ENCODE measurements at places on chromosomes 4 and X.

GRCh38 chr4:88409206-88409605 lies 30.6 kb downstream of the HERC6 start:
- no peak for DNase-seq

- DNase-seq, result no peak
These were observed 47.2 kb downstream of the AFAP1 start for GRCh38 chr4:7892212-7893019.

DNA sequence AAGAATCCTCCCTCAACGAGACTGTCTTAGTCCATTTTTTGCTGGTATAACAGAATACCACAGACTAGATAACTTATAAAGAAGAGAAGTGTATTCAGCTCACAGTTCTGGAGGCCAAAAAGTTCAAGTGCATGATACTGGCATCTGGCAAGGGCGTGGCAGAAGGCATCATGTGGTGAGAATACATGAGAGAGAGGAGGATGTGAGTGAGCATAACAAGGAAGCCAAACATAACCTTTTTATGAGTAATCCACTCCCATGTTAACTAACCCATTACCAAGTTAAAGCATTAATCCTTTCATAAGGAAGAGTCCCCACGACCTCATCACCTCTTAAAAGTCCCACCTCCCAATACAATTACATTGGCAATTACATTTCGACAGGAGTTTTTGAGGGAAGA lies 504.6 kb downstream of the IQCM start:
- no peak for DNase-seq

GRCh38 chr4:109155084-109155483 lies 147.4 kb downstream of the COL25A1 start:
- no peak for DNase-seq

DNA sequence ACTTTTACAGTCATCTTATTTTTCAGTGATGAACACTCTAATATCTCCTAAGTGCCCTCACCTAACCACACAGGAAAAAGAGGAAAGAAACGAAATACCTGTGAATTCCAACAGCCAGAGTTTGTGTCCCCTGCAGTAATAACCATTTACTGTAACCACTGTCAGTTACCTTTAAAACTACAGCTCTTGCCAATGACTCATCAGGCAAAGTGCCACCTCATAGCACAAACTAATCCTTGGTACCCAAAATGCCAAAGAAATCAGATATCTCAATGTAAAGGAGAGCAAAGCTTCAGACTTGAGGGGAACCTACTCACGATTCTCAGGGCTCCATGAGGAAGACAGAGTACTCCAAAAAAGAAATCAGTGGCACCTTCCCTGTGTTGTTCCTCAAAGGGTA lies 146.5 kb downstream of the NDST3 start:
- DNase-seq, result no peak

DNA sequence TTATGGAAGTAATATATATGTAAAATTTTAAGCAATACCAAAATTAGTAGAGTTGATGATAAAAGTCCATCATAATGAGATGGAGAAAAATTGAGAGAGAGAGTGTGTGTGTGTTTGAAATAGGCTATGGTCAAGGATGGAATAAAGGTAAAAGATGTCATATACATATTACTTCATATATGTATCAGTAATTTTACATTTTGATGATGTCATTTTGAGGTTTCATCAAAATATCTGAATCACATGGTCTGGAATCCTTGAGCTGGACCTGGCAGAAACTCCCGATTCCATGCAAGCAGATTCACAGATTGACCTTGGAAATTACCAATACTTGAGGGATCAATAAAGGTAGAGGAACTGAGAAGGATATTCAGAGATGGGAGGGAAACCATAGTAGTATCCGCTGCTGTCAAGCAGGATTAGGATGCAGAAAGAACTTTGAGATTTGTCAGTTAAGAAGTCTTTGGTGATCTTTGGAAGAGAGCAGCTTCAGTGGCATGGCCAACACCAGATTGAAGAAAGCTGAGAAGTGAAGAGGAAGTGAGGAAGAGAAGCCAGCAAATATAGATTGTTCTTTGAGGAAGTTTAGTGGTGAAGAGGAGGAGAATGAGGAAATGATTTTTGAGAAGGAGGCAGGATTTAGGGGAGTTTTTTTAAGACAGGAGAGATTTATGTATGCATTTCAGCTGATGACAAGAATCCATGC lies 21.5 kb downstream of the DNAAF6 start:
- DNase-seq, result no peak

DNA sequence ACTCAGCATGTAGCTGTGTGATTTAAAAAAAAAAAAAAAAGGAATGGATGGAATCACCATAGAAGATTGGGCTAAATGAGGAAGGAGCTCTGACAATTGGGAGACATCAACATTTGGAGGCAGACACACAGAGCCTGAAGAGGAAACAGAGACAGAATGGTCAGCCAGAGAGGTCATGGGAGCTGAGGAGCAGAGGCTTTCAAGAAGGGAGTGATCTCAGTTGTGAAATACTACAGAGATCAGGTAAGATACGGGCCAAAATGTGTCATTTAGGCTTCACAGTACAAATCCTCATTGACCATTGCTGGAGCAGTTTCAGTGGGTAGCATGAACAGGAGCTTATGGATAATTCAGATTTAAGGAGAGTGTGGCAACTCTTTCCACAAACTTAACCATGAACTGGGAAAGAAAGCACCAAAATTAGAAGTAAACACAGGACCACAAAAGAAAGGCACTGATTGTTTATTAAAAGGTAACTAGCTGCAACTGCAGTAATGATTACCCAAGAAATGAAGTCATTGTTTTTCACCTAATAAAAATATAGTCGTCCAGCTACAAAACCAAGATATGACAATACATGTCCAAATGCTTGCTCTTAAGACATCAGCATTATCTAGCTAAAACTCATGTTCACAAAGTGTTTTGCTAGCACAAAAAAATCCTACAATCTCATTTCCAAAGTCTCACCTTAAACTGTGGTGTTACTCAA lies 203.2 kb downstream of the DHX15 start:
- DNase-seq, result no peak

GRCh38 chrX:20427173-20427770 lies 160.6 kb upstream of the RPS6KA3 start:
- DNase-seq, result no peak

DNA sequence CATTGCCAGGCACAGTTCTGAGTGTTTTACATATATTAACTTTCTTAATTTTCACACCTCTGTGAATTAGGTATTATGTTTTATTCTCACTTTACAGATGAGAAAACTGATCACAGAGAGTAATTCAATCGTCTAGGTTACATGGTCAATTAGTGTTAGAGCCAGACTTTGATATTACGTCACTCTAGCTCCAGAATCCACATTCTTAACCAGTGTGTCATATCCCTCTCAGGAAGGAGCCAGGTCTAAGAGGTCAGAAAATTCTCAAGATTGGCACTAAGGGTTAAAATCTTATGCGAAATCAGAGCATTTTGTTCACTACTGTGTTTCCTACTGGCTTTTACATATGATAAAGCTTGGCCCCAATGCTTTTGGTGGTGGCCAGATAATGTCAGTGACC lies 7.4 kb downstream of the DMP1 start:
- DNase-seq, result no peak

DNA sequence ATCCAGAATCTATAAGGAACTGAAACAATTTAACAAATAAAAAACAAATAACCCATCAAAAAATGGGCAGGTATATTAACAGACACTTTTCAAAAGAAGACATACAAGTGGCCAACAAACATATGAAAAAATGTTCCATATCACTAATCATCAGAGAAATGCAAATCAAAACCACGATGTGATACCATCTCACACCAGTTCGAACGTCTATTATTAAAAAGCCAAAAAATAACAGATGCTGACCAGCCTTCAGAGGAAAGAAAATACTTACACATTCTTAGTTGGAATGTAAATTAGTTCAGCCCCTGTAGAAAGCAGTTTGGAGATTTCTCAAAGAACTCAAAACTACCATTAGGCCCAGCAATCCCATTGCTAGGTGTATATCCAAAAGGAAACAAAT lies 687.9 kb upstream of the AADAT start:
- no peak for DNase-seq

- peak; percentile 36 for DNase-seq
These were observed 25.3 kb upstream of the GPC3 start for GRCh38 chrX:134010690-134011089.

- no peak for DNase-seq
These were observed 18.9 kb upstream of the USP9X start for GRCh38 chrX:41066391-41066790.

DNA sequence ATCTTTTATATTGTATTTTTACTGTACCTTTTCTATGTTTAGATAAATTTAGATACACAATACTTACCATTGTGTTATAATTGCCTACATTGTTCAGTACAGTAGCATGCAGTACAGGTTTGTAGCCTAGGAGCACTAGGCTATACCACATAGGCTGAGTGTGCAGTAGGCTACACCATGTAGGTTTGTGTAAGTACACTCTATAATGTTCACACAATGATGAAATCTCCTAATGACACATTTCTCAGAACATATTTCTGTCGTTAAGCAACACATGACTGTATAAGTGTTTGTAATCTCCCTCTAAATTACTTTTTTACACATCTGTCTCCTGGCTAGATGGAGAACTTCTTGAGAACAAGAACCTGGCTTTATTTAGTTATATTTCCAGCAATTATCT lies 40.3 kb downstream of the UCHL1 start:
- no peak for DNase-seq

- DNase-seq, result peak; percentile 66
These were observed 459.5 kb downstream of the ANKRD50 start for GRCh38 chr4:124253080-124253479.

DNA sequence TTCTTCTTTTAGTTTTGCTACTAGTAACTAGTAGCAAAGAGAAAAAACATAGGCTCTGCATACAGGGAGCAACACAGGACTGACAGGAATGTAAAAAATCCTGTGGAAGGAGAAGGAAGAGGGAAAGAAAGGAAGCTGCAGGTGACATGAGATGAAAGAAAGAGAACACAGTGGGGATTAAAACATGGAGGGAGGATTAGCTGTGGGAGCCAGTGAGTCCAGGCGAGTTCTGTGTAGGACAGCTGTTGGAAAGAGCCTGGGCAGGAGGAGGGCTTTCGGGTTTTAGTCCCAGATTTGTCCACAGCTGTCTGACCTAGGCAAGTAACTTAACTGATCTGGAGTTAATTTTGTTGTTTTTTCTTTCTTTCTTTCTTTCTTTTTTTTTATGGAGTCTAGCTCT lies 21.6 kb downstream of the CCNG2 start:
- DNase-seq, result no peak

GRCh38 chrX:50002067-50002714 lies 79.8 kb downstream of the CLCN5 start:
- no peak for DNase-seq

- no peak for DNase-seq
These were observed 61.3 kb upstream of the GIMD1 start for GRCh38 chr4:106429885-106430284.

All from NCI-H1092 (cell line).